Right ventricle myocardium superior (tissue), 1 donor: ENCODE measurements at places on chromosomes 13 and 19. TPM values are rescaled to one million over a fixed set of nuclear protein-coding genes. Genes with fewer than 3 reads are reported as not detected.

DNA sequence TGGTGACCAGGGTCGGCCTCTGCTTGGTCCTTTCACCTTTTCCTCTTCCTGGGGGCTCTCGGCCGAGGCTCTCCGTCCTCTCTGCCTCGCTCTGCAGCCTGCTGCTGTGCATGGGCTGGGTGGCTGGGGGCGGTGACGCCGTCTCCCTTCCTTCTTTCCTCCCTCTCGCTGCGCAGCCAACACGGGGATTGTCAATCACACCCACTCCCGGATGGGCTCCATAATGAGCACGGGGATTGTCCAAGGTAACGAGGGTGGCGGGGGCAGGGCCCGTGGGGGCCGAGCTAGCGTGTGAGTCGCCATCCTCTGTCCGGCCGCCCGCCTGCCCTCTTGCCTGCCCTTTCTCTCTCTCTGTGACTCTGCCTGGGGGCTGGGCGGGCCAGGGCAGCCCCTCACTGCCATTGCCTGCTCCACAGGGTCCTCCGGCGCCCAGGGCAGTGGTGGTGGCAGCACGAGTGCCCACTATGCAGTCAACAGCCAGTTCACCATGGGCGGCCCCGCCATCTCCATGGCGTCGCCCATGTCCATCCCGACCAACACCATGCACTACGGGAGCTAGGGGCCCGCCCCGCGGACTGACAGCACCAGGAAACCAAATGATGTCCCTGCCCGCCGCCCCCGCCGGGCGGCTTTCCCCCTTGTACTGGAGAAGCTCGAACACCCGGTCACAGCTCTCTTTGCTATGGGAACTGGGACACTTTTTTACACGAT, 7.1 kb downstream of the YIPF2 start:
- no peak for DNase-seq

- no peak for DNase-seq
These were observed 8.2 kb downstream of the CLC start for GRCh38 chr19:39729594-39729993.

GRCh38 chr19:17326595-17326966, 8.1 kb downstream of the ANO8 start:
- no peak for DNase-seq

DNA sequence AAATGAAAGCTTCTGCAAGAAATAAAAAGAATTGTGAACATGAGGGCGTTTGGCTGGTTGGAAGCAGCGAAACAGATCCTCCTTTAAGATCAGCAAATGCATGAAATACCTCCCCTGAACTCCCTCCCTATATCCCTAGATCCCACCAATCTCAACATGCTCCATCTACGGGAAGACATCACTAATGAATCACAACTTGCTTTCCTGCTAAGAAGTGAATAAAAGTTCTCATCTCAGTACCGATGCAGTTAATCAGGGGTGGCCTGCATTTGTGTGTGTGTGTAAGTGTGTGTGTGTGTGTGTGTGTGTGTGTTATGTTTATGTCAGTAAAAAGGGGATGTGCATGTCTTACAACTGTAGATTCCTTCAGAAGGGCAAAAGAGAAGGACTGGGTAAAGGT, 238.7 kb downstream of the LIG4 start:
- DNase-seq, result no peak

- DNase-seq, result no peak
These were observed 337.6 kb upstream of the ARGLU1 start for GRCh38 chr13:106905380-106906162.

DNA sequence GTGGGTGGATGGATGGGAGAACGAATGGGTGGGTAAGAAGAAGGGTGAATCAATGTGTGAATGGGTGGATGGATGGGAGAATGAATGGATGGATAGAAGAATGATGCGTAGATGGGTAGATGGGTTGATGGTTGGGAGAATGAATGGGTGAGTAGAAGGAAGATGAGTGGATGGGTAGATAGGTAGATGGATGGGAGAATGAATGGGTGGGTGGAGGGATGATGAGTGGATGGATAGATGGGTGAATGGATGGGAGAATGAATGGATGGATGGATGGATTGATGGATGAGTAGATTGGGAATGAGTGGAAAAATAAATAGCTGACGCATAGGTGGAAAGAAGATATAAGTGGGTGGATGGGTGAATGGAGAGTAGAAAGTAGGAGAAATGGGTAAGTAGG, 16.5 kb downstream of the VSTM2B start:
- DNase-seq, result no peak

DNA sequence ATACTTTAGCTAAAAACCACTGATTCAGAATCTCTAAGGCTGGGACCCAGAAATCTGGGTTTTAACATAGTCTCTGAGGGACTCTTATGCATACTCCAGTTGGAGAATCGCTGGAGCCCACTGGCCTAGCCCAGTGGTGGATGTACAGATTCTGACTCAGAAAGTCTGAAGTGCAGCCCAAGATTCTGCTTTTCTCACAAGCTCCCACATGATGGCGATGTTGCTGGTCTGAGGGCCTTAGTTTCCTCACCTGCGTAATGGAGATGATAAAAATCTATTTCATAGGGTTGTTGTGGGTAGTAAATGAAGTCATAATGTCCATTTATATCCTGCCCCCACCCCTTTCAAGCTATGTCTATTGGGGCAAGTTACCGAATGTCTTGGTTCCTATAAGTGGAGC, 7.7 kb upstream of the CDADC1 start:
- no peak for DNase-seq

DNA sequence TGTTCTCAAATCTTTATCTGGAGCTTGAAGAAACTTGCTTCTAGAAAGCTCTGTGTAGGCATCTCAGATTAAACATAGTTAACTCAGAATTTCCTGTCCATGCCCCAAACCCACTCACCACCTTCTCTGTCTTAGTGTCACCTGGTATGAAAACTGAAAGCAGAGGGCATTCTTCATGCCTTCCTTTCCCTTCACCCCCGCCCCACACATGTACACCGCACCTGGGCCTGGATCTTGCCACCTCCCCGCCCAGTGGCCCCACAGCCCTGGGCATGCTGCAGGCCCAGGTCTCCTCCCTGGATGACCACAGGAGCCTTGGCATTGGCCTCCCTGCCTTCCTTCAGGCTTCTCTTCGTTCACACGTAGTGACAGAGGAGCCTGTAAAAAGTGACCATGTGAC, 15.8 kb downstream of the CFAP97D2 start:
- DNase-seq, result no peak

- DNase-seq, result no peak
These were observed 66.8 kb downstream of the TUBGCP3 start for GRCh38 chr13:112521073-112521685.

DNA sequence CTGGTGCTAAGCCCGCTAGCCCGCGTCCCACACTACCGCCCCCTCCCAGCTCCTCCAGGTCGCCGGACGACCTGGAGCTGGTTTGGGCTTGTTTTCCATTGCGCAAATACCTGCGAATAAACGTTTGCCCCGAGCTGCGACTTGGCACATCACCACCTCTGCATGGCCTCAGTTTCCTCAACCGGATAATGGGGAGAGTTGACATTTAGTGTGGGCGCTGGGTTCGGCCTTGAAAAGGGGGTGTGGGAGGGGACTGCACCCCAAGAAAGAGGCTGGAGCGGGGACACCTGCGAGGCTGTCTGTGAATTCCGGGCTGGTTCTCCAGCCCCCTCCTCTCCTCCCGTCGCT, 11.0 kb upstream of the JUND start:
- DNase-seq, result no peak

DNA sequence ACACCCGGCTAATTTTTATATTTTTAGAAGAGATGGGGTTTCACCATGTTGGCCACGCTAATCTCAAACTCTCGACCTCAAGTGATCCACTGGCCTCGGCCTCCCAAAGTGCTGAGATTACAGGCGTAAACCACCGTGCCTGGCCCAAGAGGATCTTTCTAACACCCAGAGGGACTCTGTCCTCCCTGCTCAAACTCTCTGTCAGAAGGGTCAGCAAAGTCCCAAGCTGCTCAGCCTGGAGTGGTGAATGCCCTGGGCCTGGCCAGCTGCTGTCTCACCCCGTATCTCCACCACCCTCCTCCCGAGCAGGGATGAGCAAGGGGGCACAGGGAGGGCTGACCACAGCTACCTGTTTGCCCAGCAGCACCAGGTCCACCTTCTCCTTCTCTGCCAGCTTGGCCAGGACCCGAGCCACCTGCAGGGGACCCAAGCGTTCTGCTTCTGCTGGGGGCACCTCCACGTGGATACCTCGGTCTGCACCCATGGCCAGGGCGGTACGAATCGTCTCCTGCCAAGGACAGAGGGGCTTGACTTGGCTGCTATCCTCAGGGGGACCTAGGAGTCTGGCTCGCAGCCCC, 10.9 kb upstream of the VSIG10L start:
- DNase-seq, result peak; percentile 24

GRCh38 chr19:54435551-54436016, 13.4 kb upstream of the LENG8 start:
- DNase-seq, result no peak

DNA sequence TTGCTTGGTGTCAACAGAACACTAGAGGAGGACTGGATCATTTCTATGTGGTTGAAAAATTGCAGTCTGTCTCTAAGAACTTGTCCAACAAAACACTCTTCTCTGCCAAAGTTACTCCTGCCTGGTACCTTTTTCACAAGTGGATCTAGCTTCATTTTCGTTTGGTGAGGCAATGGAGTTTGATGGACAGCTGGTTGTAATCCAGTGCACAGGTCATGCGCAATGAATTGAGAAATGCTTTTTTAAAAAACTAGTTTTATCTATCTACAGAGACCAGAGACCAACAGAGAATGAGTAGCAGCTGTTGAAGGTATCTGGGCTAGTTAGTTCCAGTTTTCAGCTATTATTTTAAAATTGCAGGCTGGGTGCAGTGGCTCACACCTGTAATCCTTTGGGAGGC, 12.0 kb upstream of the KBTBD6 start:
- DNase-seq, result no peak

DNA sequence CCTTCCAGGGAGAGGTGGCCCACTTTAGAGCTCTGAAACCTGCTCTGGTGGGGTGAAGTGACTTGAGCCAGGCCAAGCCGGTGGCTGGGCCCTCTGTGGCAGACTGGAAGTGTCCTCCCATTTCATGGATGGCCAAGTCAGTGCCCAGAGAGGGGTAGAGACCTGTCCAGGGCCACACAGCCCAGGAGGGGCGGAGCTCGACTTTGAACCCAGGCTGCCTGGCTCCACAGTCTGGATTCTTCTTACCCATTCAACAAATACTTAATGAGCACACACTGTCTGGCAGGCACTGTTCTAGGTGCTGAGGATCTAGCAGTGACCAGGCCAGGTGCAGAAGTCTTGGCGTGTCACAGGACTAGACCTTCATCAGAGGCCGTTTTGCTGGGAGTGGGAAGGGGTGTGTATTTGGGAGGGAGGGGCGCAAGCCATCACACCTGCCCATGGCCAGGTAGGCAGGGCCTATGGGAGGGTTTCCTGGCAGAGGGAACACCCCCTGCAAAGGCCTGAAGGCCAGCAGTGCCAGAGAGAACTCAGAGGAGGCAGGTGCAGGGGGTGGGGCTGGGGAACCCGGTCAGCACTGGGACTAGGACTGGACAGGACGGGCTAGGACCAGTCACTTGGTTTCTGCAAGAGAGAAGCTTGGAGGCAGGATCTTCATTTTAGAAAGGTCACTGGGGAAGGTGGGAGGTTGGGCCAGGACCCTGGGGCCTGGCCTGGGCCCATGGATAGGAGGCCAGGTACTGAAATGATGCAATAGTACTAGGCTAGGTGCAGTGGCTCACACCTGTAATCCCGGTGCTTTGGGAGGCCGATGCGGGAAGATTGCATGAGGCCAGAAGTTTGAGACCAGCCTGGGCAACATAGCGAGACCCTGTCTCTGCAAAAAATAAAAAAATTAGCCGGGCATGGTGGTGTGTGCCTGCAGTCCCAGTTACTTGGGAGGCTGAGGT, 31.8 kb downstream of the DNM2 start:
- no peak for DNase-seq

DNA sequence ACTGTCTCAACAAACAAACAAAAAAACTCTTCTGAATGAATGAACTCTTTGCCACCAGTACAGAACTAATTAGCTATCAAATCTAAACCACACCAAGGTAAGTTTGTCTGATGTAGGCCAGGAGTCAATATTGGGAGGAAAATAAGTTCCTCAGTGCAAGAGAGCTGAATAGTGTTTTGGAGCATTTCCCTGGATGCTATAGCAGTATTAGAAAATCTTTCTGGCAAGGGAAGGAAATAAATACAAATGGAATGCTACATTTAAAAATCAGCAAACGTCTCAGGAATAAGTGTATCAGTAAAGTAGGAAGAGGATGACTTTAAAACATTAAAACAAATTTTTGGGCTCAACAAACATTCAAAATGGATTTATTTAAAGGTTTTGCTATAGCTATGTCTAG, 81.3 kb upstream of the TMTC4 start:
- no peak for DNase-seq

DNA sequence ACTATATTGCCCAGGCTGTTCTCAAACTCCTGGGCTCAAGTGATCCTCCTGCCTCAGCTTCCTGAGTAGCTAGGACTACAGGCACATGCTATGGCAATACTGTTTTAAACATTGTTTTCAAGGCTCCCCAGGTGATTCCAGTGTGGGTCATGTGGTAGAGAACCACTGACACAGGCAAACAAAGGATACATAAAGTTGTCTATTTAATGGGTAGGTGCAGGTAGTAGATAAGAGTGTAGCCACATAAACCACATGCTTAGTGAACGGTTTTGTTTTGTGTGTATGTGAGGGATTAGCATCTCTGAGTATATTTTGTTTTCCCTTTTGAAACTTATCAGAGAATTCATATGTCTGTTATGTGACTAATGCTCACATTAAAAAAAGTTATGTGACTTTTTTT, 36.7 kb downstream of the USPL1 start:
- DNase-seq, result no peak

GPR4 gene
- 5.3 TPM for total RNA-seq

IFT88 gene
- 6.0 TPM for total RNA-seq

RUVBL2 gene
- total RNA-seq, result 41.7 TPM

SULT2A1 gene
- not detected for total RNA-seq

TNFSF11 gene
- total RNA-seq, result not detected

CYP4F12 gene
- 5.2 TPM for total RNA-seq
